ENCODE measurements at places on chromosomes 12 and 14.
A peak's percentile ranks its signal among the peaks of the same experiment; 100 is the strongest.

- DNase-seq = no peak
These were observed 2.1 kb downstream of the DUSP6 start for GRCh38 chr12:89350260-89350629.

DNA sequence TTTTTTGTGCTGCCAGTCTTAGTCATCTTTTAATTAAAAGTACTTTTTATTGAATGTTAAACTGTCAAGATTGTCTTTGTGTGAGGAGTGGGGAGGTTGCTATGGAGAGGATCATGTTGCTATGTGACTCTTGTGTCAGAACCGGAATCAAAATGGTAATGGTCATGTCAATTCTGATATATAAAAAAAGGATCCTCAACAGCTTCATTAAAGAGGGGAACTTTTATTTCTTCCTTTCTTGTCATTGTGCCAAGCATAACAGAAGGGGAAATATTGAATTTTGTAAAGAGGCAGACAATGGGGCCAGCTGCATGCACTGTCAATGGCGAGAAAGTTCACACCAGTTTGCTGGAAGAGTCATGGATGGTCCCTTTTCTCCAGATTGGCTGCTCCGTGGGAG, 564.8 kb downstream of the VRK1 start:
- DNase-seq = no peak

- DNase-seq = no peak
These were observed 256.3 kb upstream of the SFSWAP start for GRCh38 chr12:131454418-131455217.

DNA sequence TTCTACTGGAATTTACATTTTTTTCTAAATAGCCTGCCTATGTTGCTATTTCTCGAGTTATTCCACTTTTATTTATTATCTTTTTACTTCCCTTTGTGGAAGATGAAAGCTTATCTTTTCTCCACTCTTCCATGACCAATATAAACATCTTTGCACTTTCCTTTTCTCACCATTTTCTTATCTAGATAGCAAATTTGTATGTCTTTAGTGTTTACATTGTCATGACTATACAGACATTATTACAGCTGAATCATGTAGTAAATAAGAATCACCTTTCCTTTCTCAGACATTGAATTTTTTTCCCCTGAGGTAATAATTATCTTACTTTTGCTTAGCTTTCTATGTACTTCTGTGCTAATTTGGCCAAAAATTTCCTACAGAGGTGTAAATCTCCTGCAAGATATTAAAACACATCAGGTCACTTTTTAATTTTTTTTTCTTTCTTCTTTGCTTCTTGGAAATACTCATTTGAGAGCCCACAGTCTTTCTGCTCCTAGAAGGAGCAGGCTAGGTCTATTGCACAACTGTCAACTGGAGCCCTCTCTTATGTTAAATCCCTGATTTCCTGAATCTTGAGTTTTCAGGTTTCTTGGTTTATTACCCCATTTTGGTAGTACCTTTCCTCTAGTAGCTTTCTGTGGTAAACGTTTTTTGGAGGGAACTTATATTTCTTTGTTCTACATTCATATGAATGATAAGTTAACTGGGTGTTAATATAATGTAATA, 109.0 kb upstream of the ATP2B1 start:
- no peak for DNase-seq

DNA sequence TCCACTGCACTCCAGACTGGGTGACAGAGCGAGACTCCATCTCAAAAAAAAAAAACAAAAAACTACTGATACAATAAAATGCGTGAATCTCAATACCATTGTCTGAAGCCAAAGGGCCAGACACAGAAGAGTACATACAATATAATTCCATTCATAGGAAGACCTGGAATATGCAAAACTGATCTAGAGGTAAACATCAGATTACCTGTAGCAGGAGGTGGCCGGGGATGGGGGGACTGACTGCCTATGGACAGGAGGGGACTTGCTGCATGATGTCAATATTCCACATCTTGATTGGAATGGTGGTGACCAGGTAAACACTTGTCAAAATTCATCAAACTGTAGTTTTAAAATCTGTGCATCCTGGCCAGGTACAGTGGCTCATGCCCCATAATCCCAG, 12.5 kb upstream of the FIGNL2 start:
- no peak for DNase-seq

DNA sequence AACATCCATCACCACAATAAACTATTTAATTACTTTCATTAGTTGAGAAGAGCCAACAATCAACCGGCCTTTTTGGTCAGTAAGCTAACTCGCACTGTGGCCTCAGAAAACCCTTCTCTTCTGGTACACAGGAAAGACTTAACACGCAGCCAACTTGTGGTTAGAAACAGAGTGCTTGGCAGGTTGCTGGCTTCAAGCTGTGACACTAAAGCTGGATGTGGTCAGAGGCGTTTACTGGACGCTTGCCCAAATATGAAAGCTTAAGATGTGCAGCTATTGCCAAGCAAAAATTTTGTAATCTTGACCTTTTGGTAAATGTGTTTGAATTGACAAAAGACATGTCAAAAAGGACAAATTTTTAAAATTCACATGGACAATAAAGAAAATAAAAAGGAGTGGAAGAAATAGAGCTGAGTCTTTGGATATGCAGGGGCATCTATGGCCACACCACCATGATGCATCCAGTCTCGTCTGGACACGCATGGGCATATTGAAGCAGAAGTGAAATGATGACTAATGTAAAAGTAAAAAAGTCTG, 2.6 kb upstream of the KLRK1 start:
- no peak for DNase-seq

- DNase-seq = no peak
These were observed 460.1 kb downstream of the NAV3 start for GRCh38 chr12:78290606-78291345.

DNA sequence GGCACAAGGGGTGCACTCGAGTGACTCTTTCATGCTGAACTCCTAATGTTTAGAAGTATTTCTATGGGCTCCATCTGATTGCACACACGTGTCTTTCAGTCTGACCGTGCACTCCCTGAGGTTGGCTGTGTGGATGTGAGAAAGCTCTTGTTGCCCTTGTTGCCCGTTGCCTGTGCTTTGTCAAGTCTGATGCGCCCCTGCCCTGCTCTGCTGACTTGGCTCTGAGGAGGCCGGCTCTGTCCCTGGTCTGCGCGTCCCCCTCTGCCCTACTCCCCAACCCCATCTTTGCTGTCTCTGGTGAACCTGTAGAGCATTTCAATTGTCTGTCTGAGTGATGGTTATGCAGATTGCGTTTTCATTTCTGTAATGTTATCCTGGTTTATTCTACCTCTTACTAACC, 802.3 kb downstream of the NRXN3 start:
- no peak for DNase-seq

DNA sequence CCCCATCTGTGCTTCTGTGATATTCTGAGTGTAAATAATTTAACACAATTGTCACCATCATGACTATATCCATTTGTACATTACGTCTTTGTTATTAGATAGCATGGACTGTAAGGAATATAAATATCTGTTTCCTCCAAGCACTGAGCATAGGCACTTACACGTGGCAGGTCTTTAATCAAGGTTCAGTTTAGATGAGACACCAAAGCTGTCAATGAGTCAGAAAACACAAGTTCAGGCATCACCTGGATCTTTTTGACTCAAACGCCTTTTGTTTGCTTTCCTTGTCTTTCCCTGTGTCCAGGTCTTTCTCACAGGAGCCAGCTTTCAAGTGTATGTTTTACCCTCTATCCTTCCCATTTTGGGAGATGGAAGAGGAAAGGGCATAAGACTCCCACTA, 163.2 kb upstream of the CCDC198 start:
- no peak for DNase-seq

DNA sequence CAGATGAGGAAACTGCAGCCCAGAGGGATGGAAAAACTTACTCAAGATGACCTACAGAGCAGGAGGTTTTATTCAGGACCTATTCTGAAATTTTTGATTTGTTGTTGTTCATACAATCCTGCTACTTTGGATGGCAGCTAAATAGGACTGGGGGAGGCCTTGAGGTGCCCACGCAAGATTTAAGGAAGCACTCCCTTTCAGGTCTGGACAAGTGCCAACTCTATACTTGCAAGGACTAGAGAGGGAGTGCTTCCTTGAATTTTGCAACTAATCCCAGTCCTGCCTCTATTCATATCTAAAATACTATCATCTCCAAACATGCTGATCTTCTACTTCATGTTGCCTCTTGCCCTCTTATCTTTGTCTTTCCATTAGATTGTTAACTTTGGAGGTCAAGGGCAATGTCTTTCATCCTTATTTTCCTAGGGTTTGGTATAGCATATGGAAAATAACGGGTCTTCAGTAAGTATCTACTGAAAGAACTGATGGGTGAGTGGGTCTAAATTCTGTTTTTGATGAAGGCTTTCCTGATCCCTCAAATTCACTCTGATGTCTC, 28.6 kb upstream of the PPM1H start:
- no peak for DNase-seq

GRCh38 chr12:99767809-99768208, 120.3 kb downstream of the GARIN6 start:
- DNase-seq = no peak

DNA sequence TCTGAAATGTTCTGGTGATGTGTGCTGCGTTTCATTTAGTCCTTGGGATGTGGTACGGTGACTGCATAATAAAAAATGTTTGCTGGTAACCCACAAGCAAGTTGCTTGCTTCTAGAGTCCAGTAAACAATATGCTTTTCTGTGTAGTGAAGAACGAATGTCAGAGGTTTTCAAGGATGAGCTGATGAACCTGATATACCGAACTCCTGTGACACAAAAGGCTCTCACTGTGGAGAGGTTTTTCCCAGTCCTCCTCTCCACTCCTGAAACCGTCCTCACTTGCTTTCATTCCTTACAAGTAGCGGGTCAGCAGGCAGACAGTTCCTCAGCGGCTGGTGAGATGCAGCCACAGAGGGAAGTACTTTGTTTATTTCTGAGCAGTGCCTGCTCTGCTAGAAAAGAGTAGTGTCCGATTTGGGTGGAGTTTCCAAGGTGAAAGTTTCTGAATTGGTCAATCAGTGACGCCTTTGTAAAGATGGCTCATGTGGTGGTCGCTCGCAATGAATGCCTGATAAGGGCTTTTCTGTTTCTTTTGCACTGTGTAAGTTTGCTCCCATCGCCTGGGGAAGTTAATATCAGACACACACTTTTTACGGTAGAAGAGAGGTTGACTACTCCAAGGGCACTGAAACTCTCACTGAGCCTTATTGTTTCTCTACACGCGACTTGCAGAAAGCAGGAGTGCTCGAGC, 3.0 kb downstream of the ETV6 start:
- no peak for DNase-seq

- DNase-seq = no peak
These were observed 782 bp upstream of the PIWIL1 start for GRCh38 chr12:130336723-130337487.

DNA sequence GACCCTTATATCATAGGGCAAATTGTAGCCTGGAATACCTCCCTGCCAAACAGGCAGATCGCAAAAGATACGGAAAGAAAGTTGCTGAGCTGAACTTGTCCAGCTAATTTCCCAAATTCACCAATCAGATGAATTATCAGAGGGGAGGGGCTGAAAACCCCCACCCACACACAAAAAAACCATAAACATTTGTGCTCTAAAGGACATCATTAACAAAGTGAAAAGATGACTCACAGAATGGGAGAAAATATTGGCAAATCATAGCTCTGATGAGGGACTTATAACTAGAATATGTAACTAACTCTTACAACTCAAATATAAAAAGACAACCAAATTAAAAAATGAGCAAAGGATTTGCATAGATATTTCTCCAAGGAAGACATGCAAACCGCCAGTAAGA, 36.3 kb downstream of the PTHLH start:
- DNase-seq = no peak

DNA sequence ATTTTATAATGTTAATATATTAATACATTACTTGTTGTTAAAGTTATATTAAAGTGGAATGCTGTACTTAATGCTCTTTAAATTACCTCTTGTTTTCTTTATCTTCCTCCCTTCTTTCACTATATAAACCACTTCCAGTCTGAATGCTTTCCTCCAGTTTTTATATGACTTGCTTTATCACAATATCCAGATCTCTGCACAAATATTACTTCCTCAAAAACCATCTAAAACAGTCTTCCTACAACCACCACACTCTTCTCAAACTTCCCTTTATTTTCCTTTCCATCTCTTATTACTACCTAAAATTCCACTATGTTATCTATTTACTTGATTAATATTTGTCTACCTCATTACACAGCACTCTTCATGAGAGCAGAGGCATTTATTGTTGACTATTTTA, 956.6 kb downstream of the LRFN5 start:
- no peak for DNase-seq

- peak; percentile 80 for DNase-seq
These were observed 25.2 kb upstream of the KRT78 start for GRCh38 chr12:52873832-52874572.

DNA sequence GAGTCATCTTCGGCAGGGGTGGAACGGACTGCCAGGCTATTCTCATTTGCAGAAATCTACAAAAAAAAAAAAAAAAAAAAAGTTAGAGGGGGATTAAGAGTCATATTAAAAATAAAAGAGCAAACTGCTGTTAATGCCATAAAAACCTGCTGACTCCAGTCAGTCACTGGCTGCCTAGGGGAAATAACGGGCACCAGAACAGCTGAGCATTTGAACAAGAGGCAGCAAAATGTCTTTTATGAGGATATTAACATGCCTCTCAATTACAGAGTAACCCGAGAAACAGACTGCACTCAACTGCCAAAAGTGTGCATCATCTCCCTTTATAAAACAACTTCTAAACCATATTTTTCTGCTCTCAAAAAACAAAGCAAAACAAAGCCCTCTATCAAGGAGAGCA, 28.7 kb upstream of the CERS5 start:
- DNase-seq = no peak

GRCh38 chr14:106879241-106879640, 1352.9 kb downstream of the TMEM121 start:
- DNase-seq = no peak
